ENCODE measurements at places on chromosomes 3 and 15.
A peak's percentile ranks its signal among the peaks of the same experiment; 100 is the strongest.

DNA sequence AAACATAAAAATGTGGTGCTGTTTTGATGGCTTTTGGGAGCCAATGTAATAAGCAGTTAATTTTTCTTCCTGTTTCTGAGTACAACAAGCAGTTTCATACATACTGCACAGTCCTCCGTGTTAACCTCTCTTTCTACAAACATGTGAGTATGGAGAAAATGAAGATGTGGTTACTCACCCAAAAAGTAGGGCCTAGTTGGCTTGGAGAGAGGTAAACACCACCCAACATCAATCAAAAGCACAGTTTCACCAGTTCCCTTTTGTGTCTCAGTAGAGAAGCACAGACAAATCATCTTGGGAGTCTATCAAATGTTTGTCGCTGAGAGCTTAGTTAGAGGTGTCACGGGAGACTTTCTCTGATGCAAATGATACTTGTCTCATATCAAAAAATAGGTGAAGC, 320.2 kb downstream of the UNC13C start:
- no peak for DNase-seq

DNA sequence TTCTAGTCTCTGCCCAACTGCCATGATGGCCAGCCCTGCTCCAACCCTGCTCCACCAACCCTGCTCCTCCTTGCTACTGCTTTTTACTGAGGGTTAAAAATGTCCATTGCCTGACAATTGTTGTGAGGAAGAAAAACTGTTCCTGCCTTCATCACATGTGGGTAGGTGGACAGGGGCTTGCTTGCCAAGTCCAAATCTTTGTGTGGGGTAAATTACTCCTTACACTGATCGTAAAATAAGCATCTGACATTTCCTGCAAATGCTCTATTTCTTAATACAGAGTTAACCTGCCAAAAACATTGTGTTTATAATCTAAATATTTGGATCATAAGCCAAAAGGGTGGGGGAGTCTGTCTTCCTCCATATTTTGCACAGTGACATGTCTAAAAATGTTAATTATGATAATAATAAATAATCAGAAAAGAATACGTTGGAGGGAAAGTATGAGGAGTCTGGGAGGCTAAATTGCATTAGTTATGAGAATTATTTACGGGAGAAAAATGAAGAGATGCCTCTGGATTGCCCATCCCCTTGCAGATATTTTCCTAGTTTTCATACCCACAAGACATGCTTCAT, 242.5 kb upstream of the TBL1XR1 start:
- peak; percentile 21 for DNase-seq

DNA sequence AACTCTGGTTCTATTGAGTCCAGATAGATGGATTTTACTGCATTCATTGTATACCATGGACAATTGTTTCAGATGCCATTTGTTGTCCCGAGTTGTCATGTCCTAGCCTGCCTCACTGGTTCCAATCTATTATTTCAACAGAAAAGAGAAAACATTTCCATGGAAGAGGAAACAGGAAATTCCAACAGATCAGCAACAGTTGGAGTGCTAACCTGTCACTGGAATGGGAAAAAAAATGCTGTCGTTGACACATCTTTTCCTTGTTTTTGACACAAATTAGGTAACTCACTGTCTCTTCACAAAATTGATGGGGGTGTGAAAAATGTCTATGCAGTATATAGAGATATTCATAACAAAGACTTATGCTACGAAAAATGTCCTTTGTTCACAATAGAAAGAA, 432.0 kb upstream of the TBL1XR1 start:
- no peak for DNase-seq

GRCh38 chr3:101478980-101479379, 34.0 kb downstream of the SENP7 start:
- no peak for DNase-seq

GRCh38 chr3:127547761-127548605, 42.5 kb downstream of the TPRA1 start:
- DNase-seq: peak; percentile 13

- no peak for DNase-seq
Measured at GRCh38 chr3:3951071-3951470, 151.8 kb downstream of the LRRN1 start.

- DNase-seq: no peak
Measured at GRCh38 chr3:8836096-8836495, 66.7 kb upstream of the OXTR start.

DNA sequence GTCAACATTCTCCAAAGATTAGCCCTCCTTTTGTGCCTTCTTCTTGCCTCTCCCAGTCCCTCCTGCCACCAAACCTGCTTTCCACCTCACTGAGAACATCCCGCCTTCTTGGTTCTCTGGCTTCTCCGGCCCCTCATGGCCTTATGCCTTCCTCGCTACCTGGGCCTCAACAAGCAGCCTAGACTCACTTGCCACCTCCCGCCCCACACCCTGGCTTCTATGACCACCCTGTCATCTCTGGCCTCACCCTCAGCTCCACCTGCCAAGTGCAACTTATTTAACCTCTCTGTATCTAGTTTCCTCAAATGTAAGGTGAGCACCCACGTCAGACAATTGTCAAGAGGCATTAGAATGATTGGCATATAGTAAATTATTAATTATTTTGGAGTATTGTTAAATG, 68.8 kb upstream of the MEX3B start:
- DNase-seq: no peak

- no peak for DNase-seq
Measured at GRCh38 chr3:159989973-159990846, 1.6 kb downstream of the IL12A start.

DNA sequence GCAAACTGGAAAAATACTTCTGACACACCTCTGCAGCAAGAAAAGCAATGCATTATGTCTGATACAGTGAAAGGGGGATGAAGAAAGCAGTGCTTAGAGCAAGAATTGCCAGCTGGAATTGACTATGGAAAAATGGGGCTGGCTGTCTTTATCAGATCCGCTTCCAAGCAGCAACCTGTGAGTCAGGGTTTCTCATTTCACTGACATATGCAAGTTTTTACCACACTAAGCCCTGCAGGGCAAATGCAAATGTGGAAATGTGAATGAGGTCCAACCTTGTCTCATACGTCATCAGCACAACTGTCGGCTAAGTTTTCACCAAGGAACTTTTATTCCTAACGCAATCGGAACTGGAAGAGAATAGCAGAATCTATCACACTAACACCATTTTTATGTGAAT, 172.5 kb upstream of the GADL1 start:
- DNase-seq: peak; percentile 93

GRCh38 chr15:83282776-83283137, 1.7 kb downstream of the BNC1 start:
- DNase-seq: no peak

GRCh38 chr3:112320691-112321090, 12.3 kb upstream of the CD200 start:
- no peak for DNase-seq

- no peak for DNase-seq
Measured at GRCh38 chr3:44510000-44510368, 32.5 kb upstream of the ZNF445 start.

DNA sequence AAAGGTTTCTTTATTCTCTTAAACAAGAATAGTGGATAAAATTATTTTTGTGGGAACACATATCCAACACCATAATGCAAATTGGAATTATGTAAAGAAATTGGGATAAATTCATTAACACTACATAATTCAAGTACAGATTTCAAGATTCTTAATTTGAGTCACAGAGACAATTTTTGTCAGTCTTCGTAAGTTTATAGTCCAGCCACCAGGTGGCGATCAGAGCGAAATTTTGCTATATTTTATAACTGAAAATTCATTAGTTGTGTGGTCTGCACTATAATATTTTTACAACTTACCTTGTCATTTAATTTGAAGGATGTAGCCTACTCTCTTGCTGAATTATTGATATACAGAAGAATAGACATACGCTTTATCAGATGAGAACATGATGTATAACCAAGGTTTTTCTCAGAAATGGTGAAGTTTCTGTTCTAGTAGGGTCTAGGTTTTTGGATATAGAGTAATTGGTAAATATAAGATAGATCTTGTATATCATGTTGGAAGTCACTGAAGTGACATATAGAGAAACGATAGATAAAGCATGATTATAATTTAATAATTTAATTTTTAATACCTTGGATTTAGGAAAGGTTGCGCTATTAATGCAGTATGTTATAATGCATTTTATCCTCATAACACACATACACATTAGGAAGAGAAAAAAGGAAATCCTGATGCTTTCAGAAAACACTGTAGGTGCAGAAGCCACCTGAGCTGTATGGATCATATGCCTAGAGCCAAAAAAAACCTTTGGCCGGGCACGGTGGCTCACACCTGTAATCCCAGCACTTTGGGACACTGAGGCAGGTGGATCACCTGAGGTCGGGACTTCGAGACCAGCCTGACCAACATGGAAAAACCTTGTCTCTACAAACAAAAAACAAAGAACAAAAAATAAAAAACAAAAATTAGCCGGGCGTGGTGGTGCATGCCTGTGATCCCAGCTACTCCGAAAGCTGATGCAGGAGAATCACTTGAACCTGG, 31.7 kb downstream of the PLSCR4 start:
- peak; percentile 40 for DNase-seq

DNA sequence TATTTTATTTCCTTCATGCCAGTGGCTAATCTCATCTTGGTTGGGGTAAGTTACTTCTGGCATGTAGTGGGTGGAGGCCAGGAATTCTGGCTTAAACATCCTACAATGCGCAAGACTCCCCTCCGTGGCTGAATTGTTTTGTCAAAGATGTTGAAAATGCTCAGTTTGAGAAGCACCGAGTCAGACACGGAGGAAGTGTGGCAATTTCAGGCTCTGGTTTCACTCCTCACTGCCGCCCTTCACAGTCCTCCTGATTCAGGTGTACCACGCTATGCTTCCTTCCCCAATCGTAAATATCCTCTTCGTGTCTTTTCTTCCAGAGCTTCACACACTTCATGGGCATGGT, 150.7 kb downstream of the OPA1 start:
- no peak for DNase-seq

DNA sequence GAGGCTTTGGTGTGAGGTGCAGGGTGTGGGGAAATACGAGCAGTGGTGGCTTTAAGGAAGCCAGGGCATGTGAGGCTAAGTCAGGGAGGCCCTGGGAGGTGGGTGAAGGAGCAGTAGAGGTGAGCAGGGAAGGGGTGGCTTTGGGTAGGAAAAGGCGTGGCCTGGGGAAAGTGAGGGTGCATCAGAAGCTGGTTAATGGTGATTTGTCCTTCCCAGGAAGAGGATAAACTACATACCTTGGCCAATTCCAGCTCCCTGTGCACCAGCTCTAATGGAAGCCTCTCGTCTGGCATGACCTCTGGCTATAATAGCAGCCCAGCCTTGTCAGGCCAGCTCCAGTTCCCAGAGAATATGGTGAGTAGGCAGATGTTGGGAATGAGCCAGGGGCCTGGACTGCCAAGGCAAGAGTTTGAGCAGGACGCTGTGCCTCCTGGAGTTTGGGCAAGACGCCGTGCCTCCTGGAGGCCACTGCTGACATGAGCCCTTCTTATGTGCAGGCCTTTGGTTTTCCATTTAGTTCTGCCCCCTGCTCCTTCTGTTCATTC, 41.3 kb downstream of the CDAN1 start:
- DNase-seq: peak; percentile 2

- peak; percentile 28 for DNase-seq
Measured at GRCh38 chr15:42491539-42492225, 741 bp upstream of the ZNF106 start.

- no peak for DNase-seq
Measured at GRCh38 chr3:171712171-171712938, 97.9 kb downstream of the PLD1 start.

- no peak for DNase-seq
Measured at GRCh38 chr15:100692671-100693070, 90.3 kb downstream of the ASB7 start.

GRCh38 chr15:38201714-38202113, 50.9 kb upstream of the SPRED1 start:
- no peak for DNase-seq

DNA sequence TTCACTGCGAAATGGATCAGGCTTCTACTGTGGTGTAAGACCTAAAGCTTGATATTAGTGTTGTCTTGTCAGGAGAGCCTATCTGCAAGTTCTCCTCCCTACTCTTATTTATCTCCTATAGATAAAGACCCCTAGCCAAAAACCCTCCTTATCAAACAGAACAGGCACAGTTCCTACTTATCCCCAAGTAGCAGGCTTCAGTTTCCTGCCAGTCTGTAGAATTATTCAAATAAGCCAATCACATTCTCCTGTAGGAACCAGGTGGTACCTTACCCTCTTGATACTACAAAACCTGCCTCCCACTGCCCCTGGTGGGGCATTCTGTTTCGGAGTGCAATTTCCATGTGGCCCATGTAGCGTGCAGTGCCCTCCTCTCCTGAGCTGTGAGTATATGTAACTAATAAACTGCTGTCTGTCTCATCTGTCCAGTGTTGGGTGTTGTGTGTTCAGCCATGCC, 28.7 kb downstream of the HDGFL3 start:
- no peak for DNase-seq

- DNase-seq: no peak
Measured at GRCh38 chr3:113753376-113753985, 6.6 kb downstream of the ATP6V1A start.

GRCh38 chr15:59205839-59206622, 612 bp upstream of the LDHAL6B start:
- no peak for DNase-seq

- no peak for DNase-seq
Measured at GRCh38 chr3:50502584-50503423, 630 bp downstream of the CACNA2D2 start.

DNA sequence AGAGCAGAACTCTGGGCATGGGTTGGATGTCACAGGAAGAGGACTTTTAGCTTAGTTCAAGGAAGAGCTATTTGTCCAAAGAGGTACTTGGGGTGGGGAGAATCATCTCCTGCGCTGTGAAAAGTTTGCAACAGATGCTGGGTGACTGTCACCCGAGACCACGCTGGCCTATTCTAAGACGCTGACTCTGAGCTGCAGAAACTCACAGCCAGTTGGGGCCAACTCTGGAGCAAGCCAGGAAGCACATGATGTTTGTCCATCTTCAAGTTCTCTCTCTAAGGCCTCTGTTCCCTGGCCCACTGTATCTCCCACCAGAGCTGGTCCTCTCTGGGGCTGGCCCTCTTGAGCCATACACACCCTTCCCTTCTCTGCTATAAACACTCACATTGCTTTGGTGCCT, 17.9 kb upstream of the CDCP1 start:
- no peak for DNase-seq

- no peak for DNase-seq
Measured at GRCh38 chr3:51888463-51889105, 13.2 kb upstream of the IQCF5 start.

DNA sequence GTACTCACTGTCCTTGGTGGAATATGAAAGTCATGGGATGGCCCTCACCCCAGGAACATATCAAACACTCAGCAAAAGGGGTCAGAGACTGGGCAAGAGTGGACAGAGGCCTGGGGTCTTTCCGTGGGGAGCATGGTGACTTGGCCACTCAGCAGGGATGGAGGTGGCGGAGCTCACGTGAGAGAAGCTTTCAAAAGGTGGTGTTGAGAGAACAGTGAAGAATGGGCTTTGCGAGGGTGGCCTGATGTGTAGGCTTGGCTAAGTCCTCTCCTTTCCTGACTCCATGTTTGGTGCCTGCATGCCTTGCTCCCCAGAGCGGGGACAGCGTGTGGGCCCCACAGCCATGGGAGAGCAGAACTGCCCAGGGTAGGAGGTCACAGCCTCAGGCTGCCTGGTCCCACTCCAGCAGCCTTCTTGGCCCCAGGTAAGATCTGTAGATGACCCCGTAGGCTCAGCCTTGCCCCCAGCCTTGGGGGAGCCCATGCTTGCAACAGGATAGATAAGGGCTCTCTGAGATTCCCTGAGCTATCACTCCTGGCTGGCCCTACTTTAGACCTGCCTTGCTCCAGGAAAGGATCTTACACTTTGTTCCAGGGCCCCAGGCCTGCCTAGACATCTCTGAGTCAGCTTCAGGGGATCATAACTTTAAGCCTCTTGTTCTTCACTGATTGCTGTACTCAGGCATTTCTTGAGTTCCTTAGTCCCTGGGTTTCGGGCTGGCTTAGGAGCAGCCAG, 17.0 kb downstream of the RPLP1 start:
- no peak for DNase-seq

Data from fibroblast of the conjunctiva (primary cell).